AG10803 (cell line): ENCODE measurements at places on chromosomes 1 and 21.

DNA sequence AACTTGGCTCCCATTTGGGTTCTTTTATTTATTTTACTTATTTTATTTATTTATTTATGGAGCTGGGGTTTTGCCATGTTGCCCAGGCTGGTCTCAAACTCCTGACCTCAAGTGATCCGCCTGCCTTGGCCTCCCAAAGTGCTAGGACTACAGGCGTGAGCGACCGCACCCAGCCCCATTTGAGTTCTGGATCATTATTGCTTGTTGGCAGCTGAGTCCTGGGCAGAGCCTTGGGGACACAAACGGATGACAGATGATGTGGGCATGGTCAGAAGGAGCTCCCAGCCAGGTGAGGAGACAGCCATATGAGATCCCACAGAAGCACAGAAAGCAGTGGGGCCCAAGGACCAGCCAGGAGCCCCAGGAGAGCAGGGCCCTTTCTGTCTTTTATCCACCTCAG, 254.0 kb downstream of the MATN1 start:
- no peak for DNase-seq

- no peak for DNase-seq
Observed at GRCh38 chr1:56507925-56508522, 71.3 kb downstream of the PLPP3 start.

DNA sequence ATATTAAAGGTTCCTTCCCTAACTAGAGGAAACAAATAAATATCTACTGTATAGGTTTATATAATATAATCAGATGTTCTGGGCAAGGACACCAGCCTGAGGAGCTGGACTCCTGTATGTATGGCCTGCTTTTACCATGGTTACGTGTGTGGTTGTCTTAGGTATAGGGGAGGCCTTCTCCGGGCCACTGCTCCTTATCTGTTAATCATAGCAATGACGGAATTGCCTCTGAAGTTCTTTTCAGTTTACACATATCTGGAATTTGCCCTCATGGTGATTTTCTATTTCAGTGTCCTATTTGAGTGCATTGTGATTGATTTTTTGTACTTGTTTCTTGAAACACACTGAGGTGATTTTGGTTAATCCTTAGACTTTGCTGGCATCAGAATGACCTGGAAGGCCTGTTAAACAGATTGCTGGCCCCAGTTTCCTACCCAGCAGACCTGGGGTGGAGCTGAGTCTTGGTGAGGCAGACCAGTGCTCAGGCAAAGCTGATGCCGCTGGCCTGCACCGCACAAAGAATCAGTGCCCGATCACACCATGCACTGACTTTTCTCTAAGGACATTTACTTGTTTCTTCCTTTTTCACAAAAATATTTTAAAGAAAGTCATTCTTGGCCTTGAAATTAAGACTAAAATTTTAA, 18.5 kb downstream of the ABCB10 start:
- DNase-seq: no peak

- no peak for DNase-seq
Observed at GRCh38 chr1:157562515-157562914, 10.2 kb upstream of the FCRL5 start.

DNA sequence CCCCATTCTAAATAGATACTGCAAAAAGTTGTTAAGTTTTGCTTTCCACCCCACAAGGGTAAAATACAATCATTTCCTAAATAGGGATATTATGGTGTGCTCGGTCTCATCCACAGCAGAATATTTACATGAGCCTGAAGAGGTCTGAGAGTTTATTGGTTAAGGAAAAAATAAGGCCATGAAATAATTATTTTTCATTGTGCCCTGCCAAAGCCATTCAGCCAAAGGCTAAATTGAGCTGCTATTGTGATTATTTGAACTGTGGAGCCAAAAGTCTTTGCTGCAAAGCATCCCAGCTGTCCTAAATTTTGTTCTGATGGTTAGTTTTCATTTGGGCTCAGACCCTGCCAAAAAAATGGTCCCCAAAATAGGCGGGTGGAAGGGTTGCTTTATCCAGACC, 298.7 kb upstream of the ESRRG start:
- no peak for DNase-seq
